Testis (tissue), 5 donors: ENCODE measurements at places on chromosomes 3 and 15. TPM values are rescaled to one million over a fixed set of nuclear protein-coding genes. Genes with fewer than 3 reads are reported as not detected.
A peak's percentile ranks its signal among the peaks of the same experiment; 100 is the strongest.

GRCh38 chr3:194466761-194467356 is 19.9 kb downstream of the ATP13A3 start:
- no peak overlapping the region for H3K4me3 ChIP-seq
- H3K27me3 ChIP-seq: no peaks in the 10 kb centered on the region
- H3K27ac ChIP-seq: no peak overlapping the region
- H3K36me3 ChIP-seq: no peaks in the 10 kb centered on the region

The IGSF10 gene
- 12.3 TPM for total RNA-seq

- H3K36me3 ChIP-seq: no peaks in the 10 kb centered on the region
- no peaks in the 10 kb centered on the region for H3K27me3 ChIP-seq
- no peak overlapping the region for H3K27ac ChIP-seq
- no peak overlapping the region for H3K4me3 ChIP-seq
- no peak for DNase-seq
Measured at GRCh38 chr3:119624002-119624720, 26.5 kb downstream of the PLA1A start.

The RGMA gene
- 120 TPM for total RNA-seq

DNA sequence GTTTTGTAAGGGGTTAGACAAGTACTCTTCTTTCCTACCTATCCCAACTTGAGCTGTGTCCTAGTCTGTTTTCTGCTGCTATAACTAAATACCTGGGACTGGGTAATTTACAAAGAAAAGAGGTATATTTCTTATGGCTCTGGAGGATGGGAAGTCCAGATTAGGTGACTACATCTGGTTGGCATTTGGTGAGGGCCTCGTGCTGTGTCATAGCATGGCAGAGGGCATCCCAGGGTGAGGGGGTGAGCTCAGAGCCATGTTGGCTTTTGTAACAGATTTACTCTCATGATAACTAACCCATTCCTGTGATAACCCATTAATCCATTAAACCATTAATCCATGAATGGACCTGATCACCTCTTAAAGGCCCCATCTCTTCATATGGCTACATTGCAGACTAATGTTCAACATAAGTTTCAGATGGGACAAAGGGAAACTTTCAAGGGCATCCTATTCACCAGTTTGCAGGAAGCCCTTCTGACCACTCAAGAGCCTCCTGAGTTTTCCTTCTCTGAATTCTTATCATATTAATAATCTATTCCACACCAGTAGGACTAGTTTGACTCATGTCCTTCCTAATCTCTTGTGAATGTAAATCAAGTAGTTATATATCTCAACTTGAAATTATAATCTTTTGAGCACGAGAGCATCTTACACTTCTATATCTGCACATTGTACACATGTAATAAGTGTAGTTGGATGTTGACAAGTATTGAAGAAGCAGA is 185.7 kb upstream of the ZPLD1 start:
- DNase-seq: no peak
- H3K4me1 ChIP-seq: no peaks in the 10 kb centered on the region
- H3K27me3 ChIP-seq: no peaks in the 10 kb centered on the region
- H3K36me3 ChIP-seq: no peaks in the 10 kb centered on the region
- H3K4me3 ChIP-seq: no peak overlapping the region

The HDC gene
- 5.8 TPM for total RNA-seq

DNA sequence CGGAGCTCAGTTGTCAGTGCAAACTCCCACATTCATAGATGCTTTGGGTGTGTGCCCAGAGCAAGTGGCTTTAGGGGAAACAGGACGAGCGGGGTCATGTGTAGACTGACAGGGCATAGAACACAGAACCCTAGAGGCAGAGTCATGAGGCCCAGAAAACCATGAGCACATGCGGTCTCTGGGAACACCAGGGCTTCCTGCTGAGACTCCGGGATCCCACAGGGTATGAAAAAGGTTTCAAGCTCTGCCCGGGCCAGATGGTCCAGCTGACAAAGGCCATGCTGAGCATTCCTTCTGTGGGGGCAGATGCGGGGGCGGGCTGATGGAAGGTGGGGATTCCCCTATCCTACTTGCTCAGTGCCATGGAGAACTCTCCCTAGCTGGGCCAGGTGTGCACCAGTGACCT is 44.8 kb downstream of the ROPN1B start:
- H3K27ac ChIP-seq: no peak overlapping the region
- H3K4me3 ChIP-seq: no peak overlapping the region

GRCh38 chr15:64883100-64883581 is 28.6 kb upstream of the ANKDD1A start:
- H3K4me1 ChIP-seq: peaks cover 28% of the 10 kb centered on the region
- H3K36me3 ChIP-seq: no peaks in the 10 kb centered on the region
- H3K27me3 ChIP-seq: no peaks in the 10 kb centered on the region
- H3K27ac ChIP-seq: no peak overlapping the region
- DNase-seq: no peak

DNA sequence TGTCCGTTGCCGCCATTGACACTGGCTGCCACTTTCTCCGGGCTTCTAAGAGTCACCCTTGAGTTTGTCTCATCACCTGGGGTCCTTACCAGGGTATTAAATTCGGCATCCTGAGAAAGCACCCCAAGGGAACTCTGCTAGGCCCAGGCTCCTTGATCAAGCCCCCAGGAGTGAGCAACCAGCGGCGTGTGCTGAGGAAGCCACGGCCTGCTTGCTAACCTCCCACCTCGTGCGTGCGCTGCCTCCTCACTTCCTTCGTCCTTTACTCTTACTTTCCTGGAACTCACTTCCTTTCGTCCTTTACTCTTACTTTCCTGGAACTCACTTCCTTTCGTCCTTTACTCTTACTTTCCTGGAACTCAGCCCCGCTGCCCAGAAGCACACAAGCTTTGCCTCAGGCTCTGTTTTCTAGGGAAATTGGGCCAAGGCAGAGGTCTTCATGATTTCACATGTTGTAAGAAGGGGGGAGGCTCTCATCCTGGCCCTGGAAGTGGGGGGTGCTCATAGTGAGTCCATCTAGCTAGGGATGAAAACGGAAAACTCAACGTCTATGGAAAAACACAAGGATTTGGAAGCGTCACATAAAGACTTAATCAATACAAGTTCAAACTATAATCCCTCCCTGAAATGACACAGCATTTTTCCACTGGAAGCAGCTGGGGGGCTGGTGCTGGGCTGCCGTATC is 36.7 kb upstream of the BDH1 start:
- no peak for DNase-seq
- H3K27me3 ChIP-seq: no peaks in the 10 kb centered on the region
- no peak overlapping the region for H3K27ac ChIP-seq
- H3K4me3 ChIP-seq: no peak overlapping the region

DNA sequence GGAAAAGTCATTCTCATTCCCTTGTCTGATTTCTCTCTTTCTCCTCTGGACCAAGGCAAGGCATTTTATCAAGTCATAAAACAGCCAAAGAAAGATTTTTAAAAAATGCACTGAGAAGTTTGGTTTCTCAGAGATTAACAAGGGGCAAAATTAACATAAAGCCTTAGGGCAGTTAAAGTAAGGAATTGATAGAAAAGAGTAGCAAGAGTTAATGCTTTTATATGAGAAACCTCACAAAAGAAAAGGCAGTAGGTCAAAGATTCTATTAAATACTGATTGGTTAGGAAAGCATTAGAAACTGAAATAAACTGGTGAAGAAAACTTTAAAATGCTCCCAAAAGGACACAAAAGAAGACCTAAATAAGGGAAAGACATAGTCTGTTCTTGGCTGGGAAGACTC is 121.0 kb upstream of the PRTG start:
- DNase-seq: no peak
- H3K36me3 ChIP-seq: no peaks in the 10 kb centered on the region
- H3K27me3 ChIP-seq: no peaks in the 10 kb centered on the region
- no peak overlapping the region for H3K27ac ChIP-seq

The P2RY12 gene
- not detected for total RNA-seq

The PIF1 gene
- total RNA-seq: 6.9 TPM

DNA sequence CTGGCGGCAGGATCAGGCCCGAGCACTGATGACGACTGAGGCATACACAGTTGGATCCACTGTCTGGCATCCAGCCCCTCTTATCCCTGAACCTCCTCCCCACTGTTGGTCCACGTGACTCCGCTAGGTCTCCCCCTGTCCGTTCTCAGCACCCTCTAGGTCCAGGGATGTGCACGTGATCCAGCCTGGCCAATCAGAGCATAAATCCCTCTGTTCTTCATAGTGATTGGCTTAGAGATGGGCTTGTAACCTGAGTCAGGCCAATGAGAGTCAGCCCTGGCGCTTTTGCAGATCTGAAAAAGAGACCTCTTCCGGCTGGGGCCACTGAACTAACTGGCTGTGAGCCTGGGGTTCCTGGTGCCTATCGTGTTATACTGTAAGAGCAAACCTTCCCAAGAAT is 20.5 kb upstream of the IQSEC1 start:
- peak; percentile 82 for DNase-seq
- H3K27me3 ChIP-seq: no peaks in the 10 kb centered on the region
- peaks cover 28% of the 10 kb centered on the region for H3K4me1 ChIP-seq

- H3K27me3 ChIP-seq: no peaks in the 10 kb centered on the region
- H3K27ac ChIP-seq: peak overlapping the region; percentile 78
- H3K4me3 ChIP-seq: no peak overlapping the region
- peak; percentile 72 for DNase-seq
- H3K36me3 ChIP-seq: no peaks in the 10 kb centered on the region
- peaks cover 11% of the 10 kb centered on the region for H3K4me1 ChIP-seq
Measured at GRCh38 chr15:52163321-52164190, 27.6 kb downstream of the GNB5 start.

DNA sequence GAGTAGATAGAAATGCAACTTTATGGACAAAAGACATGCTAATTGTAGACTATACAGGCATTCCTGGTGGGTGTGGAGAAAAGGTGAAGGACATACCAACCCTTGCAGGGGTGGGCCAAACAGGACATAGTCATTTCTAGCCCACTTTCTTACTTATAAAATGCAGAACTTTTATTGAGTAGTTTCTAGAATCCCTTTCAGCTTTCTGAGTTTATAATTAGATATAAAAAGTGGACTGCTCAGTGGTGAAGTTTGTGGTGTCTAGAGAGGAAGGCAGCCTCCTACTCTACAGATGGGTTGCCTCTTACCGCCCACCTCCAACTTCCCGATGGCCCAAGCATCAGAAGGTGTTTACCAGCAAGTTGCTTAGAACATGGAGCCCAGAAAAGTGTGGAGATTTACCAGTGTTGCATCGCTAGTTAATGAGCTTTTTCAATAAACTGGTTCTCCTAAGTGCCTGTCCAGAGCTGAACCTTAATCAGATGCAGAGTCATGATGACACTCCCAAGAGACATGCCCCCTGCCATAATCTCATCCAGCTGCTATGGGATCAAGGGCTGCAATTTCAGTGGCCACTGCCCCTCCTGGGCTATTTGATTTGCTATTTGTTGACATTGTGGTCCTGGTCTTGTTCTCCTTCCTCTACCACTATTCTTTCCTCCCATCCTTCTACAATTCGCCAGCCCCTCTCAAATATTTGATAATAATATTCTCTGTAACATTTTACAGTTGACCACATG is 77.5 kb upstream of the STRIT1 start:
- H3K36me3 ChIP-seq: no peaks in the 10 kb centered on the region
- DNase-seq: no peak
- no peak overlapping the region for H3K4me3 ChIP-seq
- H3K27ac ChIP-seq: no peak overlapping the region
- no peaks in the 10 kb centered on the region for H3K27me3 ChIP-seq
- peaks cover 38% of the 10 kb centered on the region for H3K4me1 ChIP-seq

DNA sequence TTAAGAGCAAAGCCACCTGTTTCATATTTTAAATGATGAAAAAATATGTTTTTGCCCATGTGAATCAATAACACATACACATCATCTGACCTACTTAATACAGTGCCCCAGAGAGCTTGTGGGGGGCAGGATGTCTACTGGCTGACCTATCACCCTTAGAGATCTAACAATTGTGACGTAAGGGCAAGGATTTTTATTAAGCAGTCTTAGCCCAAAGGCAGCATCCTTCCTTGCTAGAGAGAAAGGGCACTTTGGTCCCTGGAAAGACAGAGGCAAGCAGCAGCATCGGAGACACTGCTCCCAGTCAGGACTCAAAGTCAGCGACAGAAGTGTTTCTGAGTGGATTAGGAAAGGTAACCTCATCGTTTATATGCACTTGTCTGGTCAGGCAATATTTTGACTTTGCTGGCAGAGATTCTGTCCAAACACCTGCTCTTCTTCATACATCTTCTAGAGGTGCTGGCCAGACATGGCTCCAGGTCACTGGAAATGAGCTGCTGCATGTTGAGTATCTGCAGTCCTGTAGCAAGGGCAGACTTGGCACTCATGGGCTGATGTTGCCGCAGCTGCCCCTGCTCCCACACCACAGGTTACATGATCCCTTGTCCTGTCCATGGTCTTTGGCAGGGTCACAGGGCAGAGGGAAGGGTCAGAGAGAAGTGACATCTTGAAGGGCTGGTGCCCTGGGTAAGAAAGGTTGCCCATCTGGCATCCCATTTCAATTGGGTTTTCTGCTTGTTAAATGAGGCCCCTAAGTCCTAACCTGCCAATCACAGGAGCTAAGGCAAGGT is 1.8 kb downstream of the CXCR6 start:
- H3K27ac ChIP-seq: no peak overlapping the region
- DNase-seq: no peak
- H3K4me1 ChIP-seq: no peaks in the 10 kb centered on the region
- H3K27me3 ChIP-seq: no peaks in the 10 kb centered on the region

- H3K36me3 ChIP-seq: no peaks in the 10 kb centered on the region
- H3K4me3 ChIP-seq: no peak overlapping the region
- peaks cover 44% of the 10 kb centered on the region for H3K4me1 ChIP-seq
- peak; percentile 80 for DNase-seq
- peak overlapping the region; percentile 96 for H3K27ac ChIP-seq
Measured at GRCh38 chr3:141412087-141412935, 44.0 kb downstream of the ZBTB38 start.

The EPHB1 gene
- total RNA-seq: 37.1 TPM

The SLC28A1 gene
- 0.31 TPM for total RNA-seq

GRCh38 chr15:100330221-100330620 is 11.6 kb downstream of the ADAMTS17 start:
- DNase-seq: no peak
- H3K27me3 ChIP-seq: no peaks in the 10 kb centered on the region
- no peaks in the 10 kb centered on the region for H3K4me1 ChIP-seq

DNA sequence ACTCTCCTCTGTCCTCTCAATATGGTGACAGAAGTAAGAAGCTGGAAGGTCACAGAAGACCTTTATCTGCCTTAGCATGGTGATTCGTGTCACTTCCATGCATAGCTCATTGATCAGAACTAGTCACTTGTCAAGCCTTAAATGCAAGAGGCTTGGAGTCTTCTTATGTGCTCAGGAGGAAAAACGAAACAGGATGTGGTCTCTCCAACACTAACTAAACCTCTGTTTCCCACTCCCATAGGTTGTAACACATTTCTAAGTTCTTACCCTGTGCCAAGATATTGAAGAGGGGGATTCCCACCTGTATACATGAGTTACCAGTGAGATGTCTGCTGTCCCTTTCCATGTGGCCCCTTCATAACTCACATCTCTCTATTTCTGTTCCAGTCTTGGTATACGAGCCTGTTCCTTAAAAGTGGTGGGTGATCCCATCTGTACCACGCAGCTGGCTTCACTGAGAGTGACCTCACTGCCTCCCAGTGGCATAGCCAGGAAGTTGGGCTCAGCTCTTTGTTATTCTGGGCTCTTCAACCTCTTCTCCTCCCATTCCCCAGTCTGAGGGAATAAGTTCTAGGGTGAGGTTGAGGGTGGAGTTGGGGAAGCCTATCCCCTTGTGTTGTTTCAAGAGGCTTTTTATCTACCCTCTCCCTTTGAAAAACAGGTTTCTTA is 203.2 kb upstream of the PPP2R3A start:
- H3K27me3 ChIP-seq: no peaks in the 10 kb centered on the region
- no peaks in the 10 kb centered on the region for H3K4me1 ChIP-seq
- no peak overlapping the region for H3K4me3 ChIP-seq
- DNase-seq: peak; percentile 34
- H3K27ac ChIP-seq: no peak overlapping the region
